ENCODE measurements at places on chromosomes 13 and 19.
A peak's percentile ranks its signal among the peaks of the same experiment; 100 is the strongest.

DNA sequence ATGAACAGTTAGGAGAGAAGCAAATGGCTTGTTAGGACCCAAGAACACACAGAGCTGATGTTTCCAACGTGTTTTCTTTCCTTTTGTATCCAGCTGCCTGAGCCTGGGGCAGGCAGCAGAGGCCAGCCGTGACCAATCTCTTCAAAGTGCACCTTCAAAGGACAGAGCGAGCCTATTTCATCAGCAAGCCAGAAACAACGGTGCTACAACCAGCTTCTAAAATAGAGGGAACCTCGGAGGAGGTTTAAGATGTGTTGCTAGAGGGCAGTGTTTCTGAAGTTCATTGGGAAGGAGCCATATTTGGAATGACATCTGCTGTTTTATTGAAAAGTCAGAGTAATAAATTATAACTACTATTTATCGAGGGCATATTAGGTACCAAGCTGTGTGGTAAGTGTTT, 56.2 kb upstream of the RFC3 start:
- DNase-seq, result peak; percentile 86

GRCh38 chr13:105466376-105466775, 1069.1 kb downstream of the EFNB2 start:
- DNase-seq, result no peak

- no peak for DNase-seq
Observed at GRCh38 chr19:3193256-3194105, 7.8 kb downstream of the NCLN start.

GRCh38 chr13:19587635-19588300, 26.4 kb upstream of the TPTE2 start:
- peak; percentile 58 for DNase-seq
